Right renal cortex interstitium (tissue), 3 donors: ENCODE measurements at places on chromosomes 2 and 18.

- DNase-seq, result no peak
Measured at GRCh38 chr2:233990261-233990798, 60.2 kb upstream of the SPP2 start.

DNA sequence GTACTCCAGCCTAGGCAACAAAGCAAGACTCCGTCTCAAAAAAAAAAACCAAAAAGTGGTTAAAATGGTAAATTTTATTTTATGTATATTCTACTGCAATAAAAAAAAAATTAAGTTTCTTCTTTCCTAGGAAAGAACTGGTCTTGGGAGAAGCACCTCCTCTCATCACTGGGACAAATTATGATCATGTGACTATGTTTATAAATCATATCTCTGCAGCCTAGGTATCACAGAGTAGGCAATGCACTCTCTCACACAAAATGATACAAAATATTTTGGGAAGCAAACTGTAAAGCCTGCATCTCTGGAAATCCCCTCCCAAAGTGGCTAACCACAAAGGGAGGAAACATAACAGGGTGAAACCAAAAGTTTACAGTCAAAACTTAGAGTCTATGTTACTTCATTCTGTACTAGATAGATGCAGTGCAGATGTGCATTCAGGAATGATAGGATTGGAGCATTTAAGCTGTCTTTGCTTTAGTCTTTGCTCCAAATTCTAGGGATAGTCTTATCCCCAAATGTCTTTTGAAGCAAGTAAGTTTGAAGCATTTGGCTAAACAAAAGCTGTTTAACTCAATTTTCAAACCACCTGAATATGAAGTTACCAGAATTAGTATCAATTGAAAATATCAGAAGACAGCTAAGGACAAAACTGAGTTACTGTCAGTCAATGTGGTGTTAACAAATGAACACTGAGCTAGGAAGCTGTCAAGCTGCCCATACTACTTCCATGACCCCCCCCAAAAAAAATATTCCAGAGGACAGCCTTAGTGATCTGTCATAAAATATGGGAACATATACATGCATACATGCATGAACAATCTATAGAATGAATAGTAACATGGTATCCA, 21.1 kb upstream of the MALT1 start:
- no peak for DNase-seq

DNA sequence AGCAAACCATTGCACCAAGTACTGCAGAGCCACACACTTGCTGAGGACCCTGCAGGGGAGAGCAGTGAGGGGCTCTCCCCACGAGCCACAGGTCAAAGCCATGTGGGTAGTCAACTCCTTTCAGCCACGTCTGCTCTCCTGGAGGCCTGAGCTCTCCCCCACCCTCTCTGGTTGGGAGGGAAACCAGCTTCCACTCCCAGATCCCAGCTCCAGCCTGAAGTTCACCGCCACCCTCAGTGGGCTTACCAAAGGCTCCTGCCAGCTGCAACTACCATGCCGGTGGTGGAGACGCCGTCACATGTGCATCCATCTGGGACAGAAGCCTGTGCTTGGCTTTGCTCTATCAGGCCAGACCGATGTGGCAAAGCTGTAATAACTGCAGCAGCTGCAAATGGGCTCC, 521.5 kb upstream of the RAB6C start:
- DNase-seq, result no peak

DNA sequence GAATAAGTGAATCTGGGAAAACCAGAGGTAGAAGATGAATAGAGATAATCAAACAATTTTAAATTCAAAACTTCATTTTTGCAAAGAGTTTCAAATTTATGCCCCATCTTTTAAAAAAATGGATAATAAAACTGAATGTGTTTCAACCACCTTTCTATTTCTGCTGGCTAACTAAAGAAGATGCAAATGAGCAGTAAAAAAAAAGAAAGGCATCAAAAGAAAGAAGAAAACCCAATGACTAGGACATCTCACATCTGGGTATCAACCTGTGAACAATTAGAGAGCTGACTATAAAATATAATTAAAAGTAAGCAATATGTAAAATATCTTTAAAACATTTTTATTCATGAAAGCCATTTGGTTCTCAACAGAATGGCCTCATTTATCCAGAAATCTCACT, 2.5 kb downstream of the PGAP1 start:
- DNase-seq, result no peak

- DNase-seq, result no peak
Measured at GRCh38 chr18:25825056-25825455, 265.4 kb downstream of the SS18 start.

- DNase-seq, result no peak
Measured at GRCh38 chr18:50192995-50193795, 1.8 kb downstream of the MYO5B start.

DNA sequence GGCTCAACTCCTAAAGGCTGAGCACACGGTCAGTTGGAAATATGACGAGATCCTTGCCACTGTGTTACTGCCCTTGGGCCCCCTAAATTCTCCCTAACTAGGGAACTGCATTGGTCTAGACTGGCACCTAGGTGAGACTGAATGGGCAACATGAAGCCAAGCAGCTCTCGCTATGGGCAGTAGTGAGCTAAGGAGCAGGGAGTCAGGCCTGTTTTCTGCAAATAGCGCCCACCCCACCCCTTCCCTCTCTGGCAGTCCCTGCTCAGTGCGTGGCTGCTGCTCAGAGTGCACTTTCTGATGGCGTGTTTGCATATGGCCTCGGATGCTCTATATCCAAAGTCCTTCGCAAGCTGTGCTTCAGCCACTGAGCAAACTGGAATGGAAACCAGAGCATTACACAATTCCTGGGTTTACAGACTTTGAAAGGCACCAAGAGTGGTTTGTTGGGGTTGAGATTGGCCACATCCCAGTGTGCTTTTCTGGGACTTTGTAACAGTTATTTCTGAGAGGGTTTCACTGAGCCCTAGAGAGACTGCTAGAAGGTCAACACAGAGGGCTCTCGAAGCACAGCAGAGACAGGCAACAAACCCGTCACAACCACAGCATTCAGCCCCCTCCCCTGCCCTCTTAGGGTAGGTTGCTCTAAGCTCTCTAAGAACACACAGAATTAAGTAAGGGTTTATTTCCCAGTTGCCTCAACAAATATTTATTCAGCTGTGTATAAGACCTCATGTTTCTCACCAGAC, 419.9 kb downstream of the STK39 start:
- no peak for DNase-seq

DNA sequence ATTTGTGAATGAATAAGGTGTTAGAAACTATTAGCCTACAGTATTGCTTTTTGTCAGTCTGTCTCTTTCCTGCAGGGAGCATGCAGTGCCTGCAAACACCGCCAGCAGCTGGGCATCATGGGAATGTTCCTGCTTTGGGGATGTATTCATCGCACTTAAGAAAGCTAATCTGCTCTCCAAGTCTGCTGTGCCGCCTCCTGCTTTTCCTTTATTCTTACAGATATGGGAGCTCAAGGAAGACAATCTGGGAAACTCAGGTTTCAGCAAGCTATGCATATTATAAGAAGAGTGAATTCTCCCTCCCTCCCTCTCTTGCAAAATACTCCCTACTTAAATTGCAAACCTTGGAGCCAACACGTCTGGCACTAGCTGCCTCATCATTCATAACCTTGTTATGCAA, 479.2 kb upstream of the ACVR2A start:
- DNase-seq, result no peak

DNA sequence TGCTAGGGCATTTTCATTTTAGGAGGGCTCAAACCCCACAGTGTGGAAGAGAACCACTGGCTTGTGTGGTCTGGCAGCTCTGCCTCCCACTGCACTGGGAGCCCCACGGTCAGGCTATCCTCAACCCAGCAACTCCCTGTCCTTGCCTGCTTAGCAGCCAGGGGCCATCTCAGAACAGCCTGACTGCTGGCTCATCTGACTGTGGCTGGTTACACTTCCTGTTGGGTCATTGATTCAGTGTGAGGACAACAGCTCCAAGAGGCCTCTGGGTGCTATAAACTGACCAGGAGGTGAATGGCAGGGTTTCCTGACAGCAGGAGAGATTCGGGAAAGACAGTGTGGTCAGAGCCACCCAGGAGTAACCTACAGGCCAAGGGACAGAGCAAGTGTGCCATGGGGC, 40.1 kb downstream of the AMER3 start:
- DNase-seq, result no peak

- DNase-seq, result no peak
Measured at GRCh38 chr2:101754618-101755017, 57.1 kb downstream of the MAP4K4 start.

DNA sequence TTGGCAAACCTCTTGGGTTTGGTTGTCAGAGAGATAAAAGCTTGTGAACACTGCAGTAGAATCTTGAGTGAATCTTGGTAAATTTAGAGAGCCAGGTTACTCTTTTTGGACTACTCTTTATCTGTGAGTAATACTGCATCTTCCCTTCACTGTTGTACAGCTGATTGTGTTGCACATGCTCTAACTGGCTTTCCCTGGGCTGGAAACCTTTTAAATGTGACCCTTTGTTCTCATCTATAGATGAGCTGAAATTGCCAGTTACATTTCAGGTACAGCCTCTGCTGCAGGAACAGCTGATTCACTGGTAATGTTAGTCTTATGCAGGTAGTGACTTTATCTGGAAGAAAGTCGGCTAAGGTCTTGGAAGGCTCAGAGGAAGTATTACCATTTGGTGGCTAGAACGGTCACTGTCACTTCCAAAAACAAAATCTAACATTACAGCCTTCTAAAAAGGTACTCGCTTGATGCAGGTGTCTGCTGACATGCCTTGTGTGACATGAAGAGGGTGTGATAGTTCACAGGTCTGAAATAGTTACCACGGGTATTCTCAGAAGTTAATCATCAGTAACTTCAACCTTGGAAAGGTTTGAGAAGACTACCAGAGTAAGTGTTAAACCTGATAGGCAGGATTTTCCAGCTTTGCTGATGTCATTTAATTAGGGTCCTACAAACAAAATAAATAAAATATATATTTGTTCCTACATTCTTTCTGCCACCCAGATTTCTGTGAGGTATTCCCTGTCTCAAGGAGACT, 851.1 kb downstream of the SLC4A3 start:
- DNase-seq, result no peak

DNA sequence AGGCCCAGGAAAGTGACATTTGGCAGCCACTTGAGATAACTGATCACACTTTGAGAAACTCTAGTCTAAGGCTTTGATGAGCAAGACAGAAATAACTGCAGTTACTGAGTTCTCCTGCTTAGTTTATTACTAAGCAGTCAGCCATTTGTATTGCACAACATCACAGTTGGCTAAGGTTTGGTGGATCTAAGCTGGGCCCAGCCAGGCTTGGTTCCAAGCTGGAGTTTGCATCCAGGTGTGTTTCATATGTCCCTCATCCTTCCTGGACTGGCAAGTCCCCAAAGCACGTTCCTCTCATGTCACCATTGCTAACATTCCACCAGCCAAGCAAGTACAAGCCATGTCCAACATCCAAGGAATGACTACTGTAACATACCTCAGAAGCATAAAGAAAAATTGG, 71.3 kb upstream of the ZNF532 start:
- DNase-seq, result no peak

DNA sequence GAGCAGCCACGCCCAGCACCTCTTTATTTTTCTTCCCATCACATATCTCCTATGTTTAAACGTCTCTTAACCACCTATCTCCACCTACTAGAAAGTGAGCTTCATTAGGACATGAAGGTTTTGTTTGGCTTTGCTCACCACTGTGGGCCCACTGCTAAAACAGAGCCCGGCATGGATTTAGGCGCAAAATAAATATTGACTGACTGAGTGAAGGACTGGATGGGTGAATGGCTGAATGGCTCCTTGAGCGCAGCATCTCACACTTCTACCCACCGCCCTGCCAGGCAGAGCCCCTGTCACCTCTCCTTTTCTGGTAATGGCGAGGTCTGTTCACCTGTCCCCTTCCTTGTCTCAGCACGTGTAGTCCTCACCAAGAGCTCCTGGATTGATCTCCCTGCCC, 10.1 kb downstream of the CAPG start:
- no peak for DNase-seq

DNA sequence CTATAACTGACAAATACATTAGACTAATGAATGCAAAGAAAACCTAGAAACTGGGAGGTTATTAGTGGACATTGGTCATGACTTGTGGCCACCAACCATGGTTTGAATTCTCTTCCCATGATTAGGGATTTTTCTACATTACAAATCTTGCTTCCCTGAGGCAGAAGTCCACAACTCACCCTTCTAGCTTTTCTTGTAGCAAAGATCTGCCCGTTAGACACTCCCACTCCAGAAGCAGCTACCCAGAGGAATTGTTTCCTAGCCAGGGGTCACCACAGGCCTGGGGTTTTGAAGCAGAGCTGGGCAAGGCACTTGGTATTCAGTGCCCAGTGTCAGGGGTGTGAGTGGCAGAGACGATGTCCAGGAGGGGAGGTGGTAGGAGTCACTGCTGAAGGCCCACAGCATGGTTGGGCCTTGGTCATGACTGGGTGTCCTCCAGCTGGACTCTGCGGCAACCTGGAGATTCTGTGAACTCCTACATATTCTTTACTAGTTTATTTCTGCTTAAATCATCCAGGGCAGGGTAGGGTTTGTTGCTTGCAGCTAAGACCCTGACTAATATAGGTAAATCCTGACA, 54.9 kb downstream of the ACTR2 start:
- DNase-seq, result no peak

DNA sequence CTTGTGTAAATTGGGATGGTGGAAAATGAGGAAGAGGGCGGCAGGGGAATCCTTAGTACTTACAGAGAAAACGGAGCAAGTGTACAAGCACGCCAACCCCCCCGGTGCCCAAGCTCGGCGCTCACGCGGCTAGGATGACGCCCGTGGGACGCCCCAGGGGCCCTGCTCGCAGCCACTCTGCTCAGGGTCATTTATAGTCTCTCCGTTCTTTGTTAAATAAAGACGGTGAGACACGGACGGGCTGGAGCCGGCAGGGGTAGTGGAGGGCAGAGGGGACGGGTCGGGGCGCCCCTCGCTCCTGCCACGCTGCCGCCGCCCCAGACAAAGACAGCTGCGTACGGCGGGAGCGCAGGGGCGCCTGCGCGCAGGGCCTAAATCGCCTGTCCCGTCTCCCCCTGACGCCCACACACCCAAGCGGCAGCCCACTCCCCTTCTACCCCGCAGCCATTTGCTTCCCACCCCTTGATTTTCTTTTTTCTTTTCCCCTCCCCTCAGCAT, 37.8 kb downstream of the PCBP1 start:
- no peak for DNase-seq

DNA sequence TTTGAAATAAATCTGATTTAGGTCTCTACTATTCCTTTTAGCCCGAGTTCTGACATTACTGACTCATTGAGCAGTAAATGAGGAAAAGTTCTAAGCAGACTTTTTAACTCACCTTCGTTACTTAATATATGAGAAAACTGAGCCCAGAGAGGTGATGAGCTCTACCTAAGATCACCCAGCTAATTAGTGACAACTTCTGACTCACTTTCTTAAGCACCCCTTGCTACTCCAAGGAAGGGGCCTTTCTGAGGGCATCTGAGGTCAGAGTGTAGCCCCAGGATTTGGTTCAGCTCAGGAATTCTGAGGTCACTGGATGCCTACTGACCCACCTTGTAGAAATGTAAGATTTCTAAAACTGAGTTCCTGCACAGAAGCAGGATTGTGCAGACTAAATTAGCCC, 102.2 kb upstream of the FZD5 start:
- DNase-seq, result no peak

DNA sequence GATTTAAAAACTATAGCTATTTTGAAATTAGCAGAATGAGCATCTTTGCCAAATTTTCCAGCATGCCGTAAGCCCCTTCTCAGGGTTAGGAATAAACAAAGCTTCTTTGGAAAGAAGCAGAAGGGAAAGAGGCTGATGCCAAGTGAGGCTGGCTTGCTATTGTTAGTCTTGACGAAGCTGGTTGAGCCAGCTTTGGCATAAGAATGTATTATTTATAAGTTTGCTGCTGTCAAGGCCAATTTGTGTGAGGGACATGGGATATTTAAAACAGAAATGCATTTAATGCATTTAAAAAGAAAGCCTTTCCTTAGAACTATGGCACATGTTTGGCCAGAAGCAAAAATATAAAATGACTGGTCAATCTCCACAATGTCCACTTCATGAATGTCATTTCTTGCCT, 52.5 kb upstream of the TTN start:
- DNase-seq, result no peak
